ENCODE measurements at places on chromosomes 11 and 22. TPM values are rescaled to one million over a fixed set of nuclear protein-coding genes. Genes with fewer than 3 reads are reported as not detected.

CCDC87 gene
- total RNA-seq = not detected

RBFOX2 gene
- 1.0 TPM for total RNA-seq

RAPSN gene
- total RNA-seq = 1.7 TPM

- peak; percentile 4 for DNase-seq
Measured at GRCh38 chr11:116224154-116224888, 548.5 kb downstream of the BUD13 start.

SERPIND1 gene
- not detected for total RNA-seq

GRCh38 chr11:70111269-70112016, 33.3 kb downstream of the ANO1 start:
- no peak for DNase-seq

GRCh38 chr11:17076517-17077239, 789 bp downstream of the RPS13 start:
- DNase-seq = no peak

DNA sequence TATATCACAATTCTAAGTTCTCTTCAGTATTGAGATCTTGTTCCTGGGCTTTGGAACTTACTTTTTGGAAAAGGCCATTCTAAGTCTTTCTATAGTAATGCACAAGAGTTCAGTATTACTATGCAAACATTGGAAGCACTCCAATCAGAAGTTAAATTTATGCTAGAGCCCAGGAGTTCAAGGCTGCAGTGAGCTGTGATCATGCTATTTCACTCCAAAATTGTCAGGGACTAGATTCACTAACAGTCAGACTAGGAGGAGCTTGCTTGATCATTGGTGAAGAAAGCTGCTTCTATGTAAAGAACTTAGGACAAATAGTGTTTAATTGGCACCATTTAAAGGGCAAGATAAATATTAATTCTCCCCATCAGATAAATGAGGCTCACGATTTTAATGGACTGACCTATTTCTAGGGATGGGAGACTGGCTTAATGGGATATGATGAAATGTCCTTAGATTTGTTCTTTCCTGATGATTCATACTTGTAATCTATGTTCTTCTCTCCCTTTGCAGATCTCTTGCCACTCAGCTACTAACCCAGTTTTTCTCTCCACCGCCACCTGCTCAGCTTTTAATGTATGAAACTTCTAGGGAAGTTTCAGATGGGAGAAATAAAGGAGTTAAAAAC, 32.6 kb upstream of the TMEM123 start:
- DNase-seq = no peak

MS4A8 gene
- total RNA-seq = not detected

DNA sequence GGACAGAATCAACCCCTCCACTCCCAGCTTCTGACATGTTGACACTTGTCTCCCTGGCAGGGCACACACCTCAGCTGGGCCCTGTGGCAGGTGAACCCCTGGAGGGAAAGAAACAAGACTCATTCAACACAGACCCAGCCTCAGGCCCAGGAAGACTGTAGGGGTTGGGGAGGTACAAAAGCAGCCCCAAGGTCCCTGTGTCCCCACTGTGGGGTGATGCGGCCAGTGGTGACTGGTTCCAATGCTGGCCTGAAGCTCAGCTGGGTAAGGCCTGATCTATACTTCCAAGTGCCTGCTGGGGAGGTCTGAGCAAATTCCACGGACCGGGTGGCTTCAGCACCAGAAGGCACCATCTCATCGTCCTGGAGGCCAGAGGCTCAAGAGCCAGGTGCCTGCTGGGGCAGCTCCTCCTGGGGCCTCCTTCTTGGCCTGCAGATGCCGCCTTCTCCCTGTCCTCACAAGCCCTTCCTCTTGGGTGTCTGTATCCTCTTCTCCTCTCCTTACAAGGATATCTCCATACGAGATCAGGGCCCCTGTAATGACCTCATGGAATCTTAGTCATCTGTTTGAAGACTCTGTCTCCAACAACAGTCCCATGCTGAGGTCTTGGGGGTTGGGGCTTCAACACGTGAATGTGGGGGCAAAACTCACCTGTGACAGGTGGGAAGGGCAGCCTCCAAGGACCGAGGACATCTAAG, 1492.1 kb downstream of the BRD1 start:
- no peak for DNase-seq

DNA sequence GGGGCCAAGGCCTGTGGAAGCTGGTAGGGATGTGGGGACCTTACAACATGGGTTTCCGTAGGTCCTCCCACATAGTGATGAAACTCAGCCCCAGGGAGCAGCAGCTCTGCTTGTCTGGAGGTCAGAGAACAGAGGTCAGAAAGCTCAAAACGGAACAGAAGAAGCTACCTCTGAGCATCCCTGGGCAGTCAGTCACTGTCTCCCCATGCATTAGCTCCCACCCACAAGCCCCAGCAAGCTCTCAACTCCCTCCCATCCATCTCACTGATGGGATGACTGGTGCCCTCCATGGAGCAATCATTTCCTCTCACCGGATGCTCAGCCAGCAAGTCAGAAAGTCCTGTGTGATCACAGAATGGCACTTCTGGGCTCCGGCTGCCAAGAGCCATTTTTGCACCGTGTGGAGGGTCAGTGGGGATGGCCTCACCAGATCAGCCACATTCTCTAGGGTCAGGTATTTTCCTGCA, 1.9 kb downstream of the TPP1 start:
- DNase-seq = no peak

GRCh38 chr22:30219049-30219654, 27.4 kb downstream of the LIF start:
- DNase-seq = no peak

DNA sequence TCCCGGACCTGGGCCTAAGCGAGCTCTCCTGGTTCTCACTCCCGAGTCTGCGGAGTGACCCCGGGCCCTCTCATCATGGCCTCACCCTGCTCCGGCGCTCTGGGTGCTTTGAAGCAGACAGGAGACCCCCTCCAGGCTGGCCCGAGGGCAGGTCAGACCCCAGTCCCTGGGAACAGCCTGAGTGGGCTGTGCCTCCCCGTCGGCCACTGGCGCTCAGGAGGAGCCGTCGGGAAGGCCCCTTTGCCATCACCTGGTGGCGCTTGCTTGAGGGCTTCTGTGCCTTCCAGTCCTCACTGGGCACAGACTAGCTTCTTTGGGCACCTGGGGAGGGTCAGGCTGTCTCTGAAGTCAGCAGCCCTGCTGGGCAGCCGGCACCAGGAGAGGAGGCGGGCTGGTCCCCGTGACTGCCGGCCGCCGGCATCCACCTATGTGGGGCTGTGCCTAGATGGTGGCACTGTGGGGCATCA, 6.7 kb downstream of the BRSK2 start:
- DNase-seq = no peak

GRCh38 chr11:60910281-60910687, 3.7 kb upstream of the TMEM109 start:
- no peak for DNase-seq

CTSW gene
- 30.4 TPM for total RNA-seq

- no peak for DNase-seq
Measured at GRCh38 chr22:45922661-45923060, 54.3 kb downstream of the WNT7B start.

- no peak for DNase-seq
Measured at GRCh38 chr11:32430568-32431381, 4.6 kb downstream of the WT1 start.

DNA sequence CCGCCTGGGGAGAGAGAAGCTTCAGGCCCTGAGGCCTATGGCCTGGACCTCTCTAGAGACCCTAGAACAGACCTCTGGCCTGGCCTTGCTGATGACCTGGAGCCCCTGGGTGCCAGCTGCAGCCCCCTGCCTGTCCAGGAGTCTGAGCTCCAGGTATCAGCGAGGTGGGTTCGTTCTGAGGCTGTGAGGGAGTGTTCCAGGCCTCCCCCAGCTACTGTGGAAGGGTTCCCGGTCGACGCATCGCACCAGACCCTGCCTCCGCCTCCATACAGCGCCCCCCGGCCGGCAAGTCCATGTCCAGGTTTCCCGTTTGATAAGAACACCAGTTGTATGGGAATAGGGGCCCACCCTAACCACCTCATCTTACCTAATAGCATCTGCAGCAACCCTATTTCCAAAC, 111.1 kb downstream of the KCNQ1 start:
- no peak for DNase-seq

DNA sequence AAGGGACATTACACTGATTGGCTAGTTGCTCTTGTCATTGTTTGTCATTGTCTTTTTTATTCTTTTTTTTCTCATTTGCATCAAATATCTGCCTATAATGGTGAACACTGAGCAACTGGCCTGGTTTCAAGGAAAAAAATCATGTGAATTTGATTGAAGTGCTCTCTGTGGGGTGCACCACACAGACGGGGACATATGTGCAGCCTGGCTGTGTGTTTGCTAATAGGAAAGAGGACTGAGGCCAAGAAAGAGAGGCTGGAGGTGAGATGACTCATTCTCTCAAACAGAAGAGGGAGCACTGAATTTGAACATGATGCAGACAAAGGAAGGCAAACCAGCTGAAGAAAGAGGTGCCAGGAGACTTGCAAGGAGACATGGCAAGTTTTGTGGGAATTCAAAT, 684.9 kb upstream of the CCDC90B start:
- DNase-seq = no peak

DNA sequence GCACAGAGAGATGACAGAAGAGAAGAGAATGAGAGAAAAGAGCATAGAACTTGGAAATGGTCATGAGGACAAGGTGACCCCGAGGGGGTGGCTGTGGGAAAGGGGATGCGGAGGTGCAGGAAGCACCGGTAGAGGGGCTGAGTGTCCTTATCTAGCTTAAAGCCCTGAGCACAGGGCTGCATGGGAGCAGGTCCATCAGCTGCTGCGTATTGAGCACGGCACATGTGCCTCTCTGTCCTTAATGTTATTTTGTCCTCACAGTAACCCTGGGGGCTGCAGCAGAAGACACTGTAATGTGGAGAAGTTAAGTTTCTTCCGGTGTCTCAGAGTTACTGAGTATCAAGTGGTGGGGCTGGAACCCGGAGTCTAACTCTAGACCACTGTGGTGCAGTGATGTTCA, 94.4 kb upstream of the OR4B1 start:
- no peak for DNase-seq

GRCh38 chr11:120511820-120512738, 531 bp downstream of the GRIK4 start:
- no peak for DNase-seq

- no peak for DNase-seq
Measured at GRCh38 chr11:100719809-100720221, 32.7 kb downstream of the ARHGAP42 start.

DNA sequence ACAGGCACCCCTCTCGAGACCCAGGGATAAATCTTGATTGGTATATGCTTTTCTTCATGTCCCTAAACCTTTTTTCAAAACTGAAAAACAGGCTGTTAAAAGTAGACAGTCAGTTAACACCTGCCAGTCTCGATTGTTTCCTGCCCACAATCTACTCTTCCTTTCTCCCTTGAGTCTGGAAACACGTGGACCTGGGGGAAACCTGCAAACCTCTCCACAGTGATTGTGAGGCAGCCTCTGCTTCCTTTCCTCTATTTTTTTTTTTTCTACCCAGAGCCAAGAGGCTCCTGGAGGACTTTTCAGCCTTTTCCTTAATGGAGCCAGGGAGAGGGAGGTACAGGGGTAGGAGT, 69.4 kb upstream of the CLMP start:
- DNase-seq = no peak

- DNase-seq = no peak
Measured at GRCh38 chr11:115199481-115200069, 304.6 kb downstream of the CADM1 start.

DNA sequence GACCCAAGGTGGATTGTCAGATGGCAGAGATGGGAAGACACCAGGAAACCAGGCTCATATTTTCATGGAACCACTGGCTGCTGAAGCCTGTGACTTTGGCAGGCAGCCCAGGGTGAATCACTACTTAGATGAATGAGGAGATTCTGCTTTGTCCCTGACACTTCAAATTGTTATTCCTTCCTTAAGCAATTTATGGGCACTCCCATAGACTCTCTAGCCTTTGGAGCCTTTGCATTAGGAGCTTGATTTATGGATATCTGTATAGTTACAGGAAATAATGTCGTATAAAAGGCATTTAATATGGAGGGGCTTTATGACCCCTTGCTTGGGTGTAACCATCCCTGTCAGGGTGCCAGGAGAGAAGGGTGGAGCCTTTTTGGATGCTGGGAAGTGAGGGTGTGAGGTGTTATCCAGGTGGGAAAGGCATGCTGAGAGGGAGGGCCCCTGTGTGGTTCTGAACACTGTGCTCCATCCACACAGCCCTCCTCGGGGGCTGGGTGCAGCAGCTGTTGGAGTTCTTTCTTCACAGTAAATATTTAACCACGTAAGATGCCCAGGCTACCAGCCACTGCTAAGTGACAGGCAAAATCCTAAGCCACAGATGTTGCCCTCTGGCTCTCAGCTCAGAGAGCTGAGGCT, 35.3 kb downstream of the IL18 start:
- DNase-seq = no peak

GRCh38 chr11:43852057-43852636, 28.5 kb upstream of the ALKBH3 start:
- no peak for DNase-seq

- no peak for DNase-seq
Measured at GRCh38 chr11:79506734-79507344, 66.0 kb upstream of the TENM4 start.

MMP12 gene
- not detected for total RNA-seq

DNA sequence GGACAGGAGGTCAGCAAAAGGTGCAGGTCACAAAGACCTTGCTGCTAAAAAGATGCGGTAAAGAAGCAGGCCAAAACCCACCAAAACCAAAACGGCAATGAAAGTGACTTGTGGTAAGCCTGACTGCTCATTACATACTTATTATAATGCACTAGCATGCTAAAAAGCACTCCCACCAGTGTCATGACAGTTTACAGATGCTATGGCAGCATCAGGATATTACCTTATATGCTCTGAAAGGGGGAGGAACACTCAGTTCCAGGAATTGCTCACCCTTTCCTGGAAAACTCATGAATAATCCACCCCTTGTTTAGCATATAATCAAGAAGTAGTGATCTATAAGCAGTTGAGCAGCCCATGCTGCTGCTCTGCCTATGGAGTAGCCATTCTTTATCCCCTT, 45.2 kb upstream of the SLC5A12 start:
- no peak for DNase-seq

- DNase-seq = no peak
Measured at GRCh38 chr11:64759722-64760719, at the start of gene PYGM. PYGM (minus strand) TSS chr11:64759974; CDS start chr11:64759898, 76 bp downstream.

TUBA8 gene
- 2.7 TPM for total RNA-seq

OR4A16 gene
- not detected for total RNA-seq

- DNase-seq = peak; percentile 89
Measured at GRCh38 chr11:68751331-68751856, at the start of gene TESMIN. TESMIN (minus strand) TSS chr11:68751520; CDS start chr11:68750660, 860 bp downstream.

KRTAP5-6 gene
- not detected for total RNA-seq

DNA sequence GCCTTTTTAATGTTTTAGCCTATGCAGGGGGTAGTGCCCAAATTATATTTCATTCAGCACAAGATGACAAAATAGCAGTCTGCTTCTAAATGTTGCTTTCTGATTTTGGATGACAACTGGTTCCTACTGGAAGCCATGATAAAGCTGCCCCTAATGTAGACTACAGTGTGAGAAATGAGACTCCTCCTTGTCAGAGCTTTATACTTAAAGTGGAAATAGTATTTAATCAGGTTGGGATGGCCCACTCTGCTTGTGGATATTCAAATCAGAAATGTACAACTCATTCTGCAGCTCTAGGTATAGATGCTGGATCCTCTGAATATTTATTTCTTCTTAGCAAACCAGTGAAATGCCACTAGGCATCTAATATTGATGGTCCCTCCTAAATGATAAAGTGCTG, 171.3 kb downstream of the SOX6 start:
- no peak for DNase-seq

IGLL1 gene
- not detected for total RNA-seq

SMC1B gene
- total RNA-seq = not detected

- DNase-seq = peak; percentile 29
Measured at GRCh38 chr22:41919357-41920224, 4.7 kb upstream of the SHISA8 start.

SLC6A5 gene
- not detected for total RNA-seq

- DNase-seq = no peak
Measured at GRCh38 chr11:58928691-58929090, 10.6 kb upstream of the GLYATL1 start.

CD3G gene
- total RNA-seq = 191 TPM

CHRNA10 gene
- total RNA-seq = 4.6 TPM

All from CD4-positive, alpha-beta memory T cell (primary cell).